Left lobe of liver (tissue), 2 donors: ENCODE measurements at places on chromosomes 16 and 17. TPM values are rescaled to one million over a fixed set of nuclear protein-coding genes. Genes with fewer than 3 reads are reported as not detected.

- no peak for DNase-seq
Measured at GRCh38 chr16:67084345-67085028, 25.3 kb upstream of the PHAF1 start.

- peak; percentile 79 for DNase-seq
Measured at GRCh38 chr16:12186774-12187335, 210.3 kb downstream of the SNX29 start.

DNA sequence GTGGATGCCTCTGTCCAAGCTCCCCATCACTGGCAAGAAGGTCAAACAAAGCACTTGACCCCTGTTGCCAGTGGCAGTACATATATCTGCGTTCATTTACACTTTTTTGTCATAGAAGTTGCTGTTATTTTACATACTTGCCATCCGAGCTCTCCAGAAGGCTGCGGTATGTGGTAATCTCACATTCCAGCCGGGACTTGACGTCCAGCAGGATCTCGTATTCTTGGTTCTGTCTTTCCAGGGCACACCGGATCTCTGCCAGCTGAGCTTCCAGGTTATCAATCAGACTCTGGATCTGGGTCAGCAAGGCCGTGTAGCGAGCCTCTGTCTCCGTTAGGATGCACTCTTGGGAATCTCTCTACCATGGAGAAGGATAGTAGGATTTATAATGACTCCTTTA is 6.6 kb downstream of the KRT39 start:
- no peak for DNase-seq

DNA sequence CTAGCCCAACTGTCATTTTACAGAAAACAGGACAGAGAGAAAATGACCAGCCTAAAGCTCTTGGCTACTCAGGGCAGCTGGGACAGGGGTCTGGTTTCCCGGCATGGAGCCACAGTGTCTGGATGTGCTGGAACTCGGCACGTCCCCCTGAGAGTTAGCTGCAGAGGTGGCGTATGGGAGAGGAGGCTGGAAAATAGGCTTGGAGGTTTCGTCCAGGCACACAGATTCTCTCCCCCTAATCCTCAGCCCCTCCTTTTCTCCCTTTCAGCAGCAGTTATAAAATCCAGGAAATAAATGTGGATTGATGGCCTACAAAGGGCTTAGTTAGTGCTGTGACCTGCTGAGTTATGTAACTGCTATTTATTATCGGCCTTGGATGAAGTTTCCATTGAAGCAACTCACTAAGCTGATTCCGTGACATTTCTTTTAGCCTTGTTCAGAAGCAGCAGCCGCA is 89.5 kb upstream of the TOB1 start:
- peak; percentile 45 for DNase-seq

The ACTG1 gene
- total RNA-seq: 264 TPM

The CIBAR2 gene
- not detected for total RNA-seq

The TAT gene
- 2,689 TPM for total RNA-seq

The KCNAB3 gene
- 1.3 TPM for total RNA-seq
